ENCODE measurements at places on chromosomes 6 and 20.

GRCh38 chr6:127980996-127981395 is 80.1 kb upstream of the THEMIS start:
- DNase-seq: no peak

DNA sequence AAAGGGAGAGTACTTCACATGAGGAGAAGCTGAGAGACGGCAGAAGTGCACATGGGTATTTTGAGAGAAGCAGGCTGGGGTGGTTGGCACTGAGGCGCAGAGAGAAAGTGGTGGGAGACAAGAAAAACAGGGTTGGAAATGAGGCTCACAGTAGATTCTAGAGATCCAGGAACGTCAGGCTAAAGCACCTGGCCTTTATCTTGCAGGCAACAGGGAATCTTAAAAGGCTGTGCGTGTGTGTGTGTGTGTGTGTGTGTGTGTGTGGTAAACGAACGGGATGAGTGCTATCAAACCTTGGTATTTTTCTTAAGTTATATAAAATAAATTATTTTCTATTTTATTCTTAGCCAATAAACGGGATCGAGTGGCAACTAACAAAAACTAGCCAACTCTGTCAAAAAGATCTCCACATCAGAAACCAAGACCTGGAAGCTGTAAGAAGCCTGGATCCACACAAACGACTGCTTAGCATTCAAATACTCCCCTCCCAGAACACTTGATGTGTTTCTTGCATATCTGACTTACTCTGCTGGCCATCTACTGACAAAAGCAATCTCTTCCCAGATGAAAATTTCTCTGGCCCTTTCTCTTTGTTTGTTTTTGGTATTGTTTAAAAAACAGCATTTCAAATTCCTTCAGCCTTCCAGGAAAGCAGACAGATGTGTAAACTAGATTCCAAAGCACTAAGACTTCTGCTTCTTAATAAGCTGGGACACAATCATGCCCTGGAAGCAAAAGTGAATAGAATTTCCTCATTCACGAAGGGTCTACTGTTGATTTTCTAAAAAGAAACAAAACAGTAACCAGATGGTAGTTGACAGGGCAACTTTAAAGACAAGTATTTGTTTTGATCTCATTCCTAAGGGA is 44.8 kb upstream of the FABP7 start:
- DNase-seq: no peak

DNA sequence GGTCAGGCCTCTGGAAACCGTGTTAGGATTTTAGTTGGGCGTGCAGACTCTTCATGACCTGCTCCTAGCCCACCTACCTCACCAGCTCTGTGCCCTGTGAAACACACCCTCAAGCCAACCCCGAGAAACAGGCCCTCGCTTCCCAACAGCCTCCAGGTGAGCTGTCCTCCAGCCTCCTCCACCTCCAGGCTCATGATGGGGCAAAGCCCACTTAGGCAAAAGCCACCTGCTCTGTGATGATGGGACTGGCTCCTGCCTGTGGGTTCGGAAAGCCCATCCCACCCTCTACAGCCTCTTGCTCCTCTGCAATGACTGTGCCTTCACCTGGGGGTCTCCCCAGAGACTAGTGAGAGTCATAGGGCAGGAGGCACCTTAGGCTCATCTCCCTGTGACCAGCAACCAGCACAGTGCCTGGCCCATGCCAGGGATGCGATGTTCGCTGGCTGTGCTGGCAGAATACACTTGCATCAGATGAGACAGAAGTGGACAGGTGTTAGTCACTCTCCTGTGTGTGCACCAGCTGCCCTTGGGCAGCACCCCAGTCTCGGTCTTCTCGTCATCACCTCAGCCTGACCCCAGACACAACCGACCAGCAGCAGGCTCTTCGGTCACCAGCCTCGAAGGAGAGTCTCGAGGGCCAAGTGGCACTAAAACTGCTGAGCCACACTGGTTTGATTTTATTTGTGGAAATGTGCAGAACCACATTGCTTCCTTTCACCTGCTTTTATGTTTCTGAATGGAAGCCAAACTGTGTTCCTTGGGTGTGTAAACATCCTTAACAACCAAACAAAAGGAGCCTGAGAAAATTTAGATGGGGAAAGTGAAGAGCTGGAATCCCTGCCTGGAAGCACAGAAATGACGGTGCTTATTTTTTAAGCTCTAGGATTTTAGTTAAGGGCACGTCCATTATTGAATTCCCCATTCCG is 10.7 kb downstream of the PXDC1 start:
- no peak for DNase-seq

DNA sequence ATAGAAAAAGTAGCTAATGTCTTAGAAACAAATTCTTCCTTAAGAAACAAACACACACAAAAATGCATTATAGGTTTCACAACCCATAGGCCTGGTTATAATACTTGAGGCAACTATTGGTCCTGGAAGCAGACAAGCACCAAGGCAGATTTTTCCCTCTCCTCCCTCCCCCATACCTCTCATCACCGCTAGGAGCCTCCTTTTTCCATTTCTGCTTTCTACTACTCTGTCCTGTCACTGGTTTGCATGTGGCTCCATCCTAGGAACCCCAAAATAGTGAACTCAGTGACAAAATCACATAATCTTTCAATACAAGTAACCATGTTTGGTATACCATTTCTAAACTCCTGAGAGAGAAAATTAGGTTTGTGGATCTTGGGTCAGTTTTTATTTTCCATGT is 66.1 kb downstream of the HMGCLL1 start:
- no peak for DNase-seq

DNA sequence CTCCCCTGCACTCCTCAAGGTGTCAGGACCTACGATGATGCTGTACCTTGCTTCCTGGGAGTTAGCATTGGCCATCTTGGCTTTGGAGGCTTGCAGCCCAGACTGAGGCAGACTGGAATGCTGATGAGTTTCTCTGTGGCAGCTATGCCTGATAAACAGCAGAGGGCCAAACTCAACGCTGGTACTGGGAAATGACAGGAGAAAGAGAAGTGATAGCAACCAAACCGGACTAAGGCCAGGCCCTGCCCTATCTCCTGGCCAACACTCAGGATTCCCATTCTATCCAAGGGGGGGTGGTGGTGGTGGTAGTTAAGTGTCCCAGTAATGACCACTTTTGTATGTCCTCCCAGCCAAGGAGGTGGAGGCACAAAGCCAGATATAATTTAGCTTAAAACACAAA is 90.0 kb upstream of the DTNBP1 start:
- no peak for DNase-seq

DNA sequence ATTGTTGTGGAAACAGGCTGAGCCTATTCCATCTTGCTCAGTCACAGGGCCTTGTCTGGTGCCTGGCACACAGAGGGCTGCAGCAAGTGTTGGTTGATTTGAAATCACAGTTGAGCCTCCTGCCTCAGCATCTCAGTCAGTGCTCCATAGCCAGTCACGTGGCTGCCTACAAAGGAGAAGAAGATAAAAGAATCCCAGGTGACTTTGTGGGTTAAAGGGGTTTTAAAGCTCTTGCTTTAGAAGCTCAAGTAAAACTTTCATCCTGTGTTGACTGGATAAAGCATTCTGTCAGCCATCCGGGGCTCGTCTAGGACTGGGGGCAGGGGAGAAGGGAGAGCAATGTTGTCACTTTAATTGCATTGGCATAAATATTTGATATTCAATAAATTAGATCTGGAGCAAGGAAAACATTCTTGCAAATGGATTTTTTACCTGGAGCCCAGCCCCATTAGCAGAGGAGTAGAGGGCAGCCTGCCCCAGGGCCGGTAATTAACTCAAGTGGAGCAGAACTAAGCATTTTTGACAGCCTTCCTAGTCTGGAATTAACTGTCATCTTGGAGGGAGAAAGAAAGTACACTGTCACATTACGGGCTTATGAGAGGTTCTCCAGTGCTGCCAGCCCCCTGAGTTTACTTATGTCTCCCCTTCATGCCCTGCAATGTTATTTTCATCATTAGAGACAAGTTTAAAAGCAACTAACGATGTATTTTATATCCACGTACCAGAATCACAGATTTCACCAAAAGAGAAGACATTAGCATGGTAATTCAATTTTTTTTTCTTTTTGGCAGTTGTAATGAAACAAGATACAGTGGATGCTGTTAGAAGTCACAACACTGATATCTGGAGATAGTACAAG is 71.7 kb upstream of the GTSF1L start:
- no peak for DNase-seq

- DNase-seq: no peak
These were observed 597.1 kb downstream of the KIF16B start for GRCh38 chr20:15976047-15976736.

- no peak for DNase-seq
These were observed 3.9 kb upstream of the MRGBP start for GRCh38 chr20:62792182-62792939.

DNA sequence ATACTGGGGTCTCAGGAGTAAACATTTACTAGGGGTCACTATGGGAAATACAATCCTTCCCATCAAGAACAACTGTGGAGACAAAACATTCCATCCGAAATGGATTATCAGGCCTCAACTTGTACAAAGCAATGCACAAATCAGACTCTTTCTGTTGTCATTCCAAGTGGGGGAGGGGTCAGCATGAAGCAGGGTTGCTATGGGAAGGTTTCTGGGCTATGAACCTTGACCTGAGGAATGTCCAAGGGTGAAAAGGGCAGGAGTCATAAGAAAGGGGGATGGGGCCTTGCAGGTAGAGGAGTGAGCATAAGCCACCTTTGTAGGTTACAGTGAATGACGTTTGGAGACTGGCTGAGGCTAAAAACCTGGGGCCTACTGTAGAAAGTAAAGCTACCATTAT is 3.1 kb downstream of the METTL24 start:
- no peak for DNase-seq

DNA sequence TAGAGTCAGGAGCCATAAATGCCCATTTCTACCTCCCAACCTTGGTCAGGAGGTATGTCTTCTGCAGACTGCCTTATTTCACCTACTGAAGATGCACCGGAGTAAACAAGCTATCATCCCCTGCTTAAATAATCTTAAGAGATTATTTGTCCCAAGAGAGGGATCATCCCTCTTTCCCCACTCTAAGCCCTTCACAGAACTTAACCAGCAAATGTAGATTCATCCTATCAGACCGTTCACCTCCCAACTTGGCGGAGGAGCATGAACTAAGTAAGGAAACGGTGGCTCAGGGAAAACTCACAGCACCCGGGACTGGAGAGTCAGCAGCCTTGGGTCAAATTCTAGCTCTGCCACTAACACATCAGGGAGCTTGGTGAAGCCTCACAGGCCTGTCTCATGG is 115.3 kb downstream of the TRERF1 start:
- DNase-seq: no peak

- no peak for DNase-seq
These were observed 173.7 kb upstream of the ZNF217 start for GRCh38 chr20:53767206-53767930.

- no peak for DNase-seq
These were observed 1516.9 kb upstream of the DEFB115 start for GRCh38 chr20:29740601-29740950.

- no peak for DNase-seq
These were observed 130.8 kb upstream of the HEY2 start for GRCh38 chr6:125618629-125619028.

DNA sequence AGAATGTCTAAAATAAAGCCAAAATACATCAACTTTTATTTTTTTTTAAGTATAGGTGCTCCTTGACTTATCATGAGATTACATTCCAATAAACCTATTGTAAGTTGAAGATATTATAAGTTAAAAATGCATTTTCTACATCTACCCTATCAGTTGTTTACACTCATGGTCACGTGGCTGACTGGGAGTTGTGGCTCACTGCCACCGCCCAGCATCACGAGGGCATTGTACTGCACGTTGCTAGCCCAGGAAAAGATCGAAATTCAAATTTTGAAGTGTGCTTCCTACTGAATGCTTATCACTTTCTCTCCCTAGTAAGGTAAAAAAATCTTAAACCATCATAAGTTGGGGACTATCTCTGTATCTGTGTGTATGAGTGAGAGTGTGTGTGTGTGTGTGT is 126.6 kb upstream of the RIN2 start:
- no peak for DNase-seq

DNA sequence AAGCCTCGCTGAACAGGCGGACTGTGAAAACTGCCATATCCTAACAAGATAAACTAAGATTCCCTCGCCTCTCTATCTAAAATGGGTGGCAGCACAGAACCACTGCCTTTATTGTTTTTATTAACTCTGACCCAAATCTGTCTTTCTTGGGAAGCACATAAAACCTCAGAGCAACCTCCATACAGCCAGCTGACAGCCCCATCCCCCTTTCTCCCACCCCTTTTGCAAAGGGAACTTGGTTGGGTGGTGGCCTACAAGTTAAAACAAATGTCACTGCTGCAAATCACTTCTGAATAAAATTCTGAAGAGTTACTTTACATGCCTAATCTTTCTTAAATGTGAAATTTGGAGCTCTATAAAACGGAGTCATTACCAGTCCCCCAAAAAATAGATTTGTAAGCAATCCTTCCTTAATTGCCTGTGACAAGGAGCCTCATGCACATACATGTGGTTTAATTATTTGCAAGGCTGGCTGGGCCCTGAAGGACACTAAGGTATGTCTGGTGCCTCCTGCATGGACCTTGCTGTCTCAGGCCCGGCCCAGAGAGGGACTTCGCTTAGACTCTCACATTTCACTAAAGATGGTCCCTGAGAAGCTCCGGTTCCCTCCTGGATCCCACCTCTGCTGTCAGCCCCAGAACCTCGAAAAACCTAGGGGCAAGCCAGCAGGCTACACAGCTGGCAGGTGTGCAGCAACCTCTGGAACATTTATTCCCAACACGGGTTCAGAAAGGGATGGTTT is 21.7 kb downstream of the PXDC1 start:
- DNase-seq: no peak

DNA sequence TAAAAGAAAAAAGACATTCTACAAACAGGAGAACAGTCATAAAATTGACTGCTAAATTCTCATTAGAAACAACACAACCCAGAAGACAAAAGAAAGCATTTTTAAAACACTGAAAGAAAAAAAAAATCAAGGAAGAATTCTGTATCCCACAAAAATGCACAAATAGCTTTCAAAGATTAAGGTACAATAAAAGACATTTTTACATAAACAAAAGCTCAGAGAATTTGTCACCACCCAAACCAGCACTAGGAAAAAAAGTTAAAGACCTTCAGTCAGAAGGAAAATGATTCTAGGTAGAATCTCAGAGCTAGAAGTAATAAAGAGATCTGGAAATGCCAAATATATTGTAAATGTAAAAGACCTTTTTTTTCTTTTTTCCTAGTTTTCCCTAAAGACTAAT is 252.4 kb downstream of the CLIC5 start:
- DNase-seq: no peak

GRCh38 chr6:52555518-52556233 is 21.2 kb downstream of the TRAM2 start:
- no peak for DNase-seq

DNA sequence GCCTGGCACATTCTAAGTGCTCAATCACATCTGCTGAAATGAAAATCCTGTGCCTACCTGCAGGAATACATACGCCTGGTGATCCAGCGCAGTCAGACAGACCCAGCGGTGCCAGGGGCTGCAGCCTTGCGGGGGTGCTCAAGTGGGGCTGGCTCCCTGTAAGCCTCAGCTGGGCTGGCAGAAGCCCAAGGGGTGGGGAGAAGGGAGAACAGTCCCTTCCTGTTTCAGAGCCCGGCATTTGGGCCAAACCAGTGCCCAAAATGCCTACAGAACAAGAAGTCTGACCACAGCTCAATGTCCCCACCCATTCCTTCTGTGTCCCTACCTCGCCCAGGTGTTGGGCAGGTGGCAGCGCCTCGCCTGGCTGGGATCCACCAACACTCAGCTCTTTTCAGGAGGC is 22.6 kb downstream of the KCNK15 start:
- DNase-seq: no peak

- no peak for DNase-seq
These were observed 790 bp upstream of the E2F1 start for GRCh38 chr20:33686984-33687366.
